Ascending aorta (tissue), 2 donors: ENCODE measurements at places on chromosomes 6 and 20.

GRCh38 chr6:66128656-66129055, 421.6 kb upstream of the EYS start:
- no peak for DNase-seq

DNA sequence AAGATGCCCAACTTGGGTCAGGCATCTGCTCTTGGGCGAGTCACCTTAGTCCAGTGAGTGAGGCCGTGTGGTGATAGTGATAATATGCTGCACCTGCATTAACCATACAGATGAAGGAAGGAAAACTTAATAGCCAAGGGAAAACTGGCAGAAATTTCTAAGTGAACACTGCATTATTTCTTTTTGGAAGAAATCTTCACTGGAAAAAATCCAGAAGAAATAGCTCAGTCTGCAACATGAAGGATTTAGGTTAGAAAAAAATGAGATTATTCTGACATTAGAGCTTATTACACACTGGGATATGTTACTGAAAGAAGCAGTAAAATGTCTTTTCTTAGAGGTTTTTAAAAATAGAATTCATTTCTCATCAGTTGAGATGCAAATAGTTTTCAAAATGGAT, 947.3 kb downstream of the KIF16B start:
- DNase-seq = no peak

- DNase-seq = no peak
Observed at GRCh38 chr20:20666359-20666758, 46.1 kb downstream of the RALGAPA2 start.

DNA sequence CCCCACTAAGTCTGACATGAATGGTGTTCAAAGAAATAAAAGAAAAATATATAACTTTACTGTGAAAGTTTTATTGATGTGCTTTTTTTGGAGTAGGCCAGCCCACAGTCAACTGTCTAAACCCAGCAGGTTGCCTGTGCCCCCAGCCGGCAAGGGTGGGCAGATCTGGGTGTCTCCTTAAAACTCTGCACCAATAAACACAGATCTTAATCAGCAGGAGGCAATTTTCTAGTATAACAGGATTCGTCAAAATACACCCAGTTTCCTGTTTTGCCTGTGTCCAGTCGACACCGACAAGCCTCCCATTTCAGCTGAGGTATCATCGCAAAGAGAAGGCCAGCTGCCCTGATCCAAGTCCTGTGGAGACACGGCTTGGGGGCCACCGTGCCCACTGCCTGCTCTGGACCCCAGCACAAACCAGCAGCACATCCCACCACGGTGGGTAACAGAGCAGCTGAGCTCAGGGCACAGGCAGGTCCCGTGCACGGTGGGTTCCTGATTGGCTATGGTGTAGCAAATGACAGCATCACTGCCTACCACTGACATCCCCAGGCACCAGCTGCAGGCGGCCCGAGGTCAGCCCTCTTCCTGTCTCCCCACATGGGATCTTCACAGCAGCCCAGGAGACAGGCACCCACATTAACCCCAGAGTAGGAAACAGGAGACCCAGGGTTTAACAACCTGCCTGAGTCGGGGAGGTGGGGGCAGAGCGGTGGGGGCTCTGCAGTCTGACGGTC, 15.7 kb downstream of the BMP7 start:
- no peak for DNase-seq

- no peak for DNase-seq
Observed at GRCh38 chr20:16477632-16478031, 95.6 kb downstream of the KIF16B start.

DNA sequence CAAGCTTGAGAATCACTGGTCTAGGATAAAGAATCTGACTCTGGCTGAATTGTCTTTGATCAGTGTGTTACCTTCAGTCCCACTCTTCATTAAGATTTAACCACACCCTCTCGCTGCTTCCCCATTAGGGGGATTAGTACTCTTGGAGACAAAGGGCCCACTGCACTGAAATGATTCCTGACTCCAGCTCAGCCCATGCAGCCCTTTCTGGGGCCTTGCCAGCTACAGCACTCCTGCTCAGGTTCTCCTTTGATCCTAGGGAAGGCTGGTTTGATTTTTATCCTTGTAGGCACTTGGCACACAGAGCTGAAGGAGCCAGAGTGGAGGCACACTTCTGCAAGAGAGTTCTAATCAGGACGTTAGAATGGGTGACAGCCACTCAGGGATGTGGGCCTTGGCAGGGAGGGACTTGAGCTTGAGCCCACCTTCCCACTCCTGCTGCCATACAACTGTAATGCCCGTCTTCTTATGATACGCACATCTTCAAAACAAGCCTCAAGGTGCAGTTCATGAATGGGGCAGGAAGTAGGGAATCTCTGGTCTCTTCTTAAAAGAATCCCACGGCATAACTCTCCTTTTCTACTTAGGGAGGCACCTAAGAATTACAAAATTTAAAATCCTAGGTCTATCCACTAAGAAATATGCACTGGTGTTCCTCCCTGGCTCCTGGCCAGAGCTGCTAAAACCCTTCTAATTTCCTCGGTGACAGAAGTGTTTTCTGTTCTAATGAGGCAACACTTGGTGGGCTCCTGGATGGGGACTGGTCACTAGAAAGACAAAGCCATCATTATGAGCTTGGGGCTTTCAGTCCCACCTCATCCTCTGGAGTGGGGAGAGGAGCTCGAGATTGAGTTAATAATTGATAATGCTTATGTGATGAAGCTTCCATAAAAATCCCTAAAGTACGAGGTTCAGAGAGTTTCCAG, 1.5 kb upstream of the SLA2 start:
- no peak for DNase-seq

- DNase-seq = no peak
Observed at GRCh38 chr6:49918787-49919186, 45.2 kb downstream of the DEFB114 start.

- DNase-seq = no peak
Observed at GRCh38 chr20:18669241-18670019, 81.6 kb downstream of the DTD1 start.

DNA sequence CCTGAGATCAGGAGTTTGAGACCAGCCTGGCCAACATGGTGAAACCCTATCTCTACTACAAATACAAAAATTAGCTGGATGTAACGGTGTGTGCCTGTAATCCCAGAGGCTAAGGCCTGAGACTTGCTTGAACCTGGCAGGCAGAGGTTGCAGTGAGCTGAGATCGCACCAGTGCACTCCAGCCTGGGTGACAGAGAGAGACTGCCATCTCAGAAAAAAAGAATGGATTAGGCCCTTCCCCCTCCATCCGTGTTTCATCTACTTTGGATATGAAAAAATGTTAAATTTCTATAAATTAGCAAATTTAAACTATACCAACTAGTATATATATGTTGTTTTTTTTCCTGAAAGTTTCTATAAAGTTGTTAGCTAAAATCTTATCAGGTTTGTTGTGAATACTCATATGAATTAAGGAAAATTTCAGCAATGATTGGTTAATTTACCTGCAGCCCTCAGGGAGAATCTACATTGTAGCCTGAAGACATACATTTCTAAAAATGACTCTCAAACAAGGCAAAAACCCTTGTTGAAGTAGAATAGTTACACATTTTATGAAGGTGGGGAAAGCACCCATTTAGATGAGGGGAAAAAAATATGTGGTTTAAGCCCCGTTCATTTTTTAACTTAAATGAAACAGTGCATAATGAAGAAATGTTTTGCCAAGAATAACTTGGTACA, 120.9 kb downstream of the TIAM2 start:
- DNase-seq = no peak

- no peak for DNase-seq
Observed at GRCh38 chr6:34562861-34563512, 6.9 kb upstream of the SPDEF start.

- DNase-seq = no peak
Observed at GRCh38 chr6:43628393-43629103, 516 bp downstream of the GTPBP2 start.

- DNase-seq = no peak
Observed at GRCh38 chr6:71649915-71650314, 236.4 kb upstream of the RIMS1 start.

- DNase-seq = no peak
Observed at GRCh38 chr20:47358039-47358671, 1.7 kb upstream of the ZMYND8 start.

GRCh38 chr20:25499031-25499430, 86.3 kb downstream of the NINL start:
- no peak for DNase-seq

- no peak for DNase-seq
Observed at GRCh38 chr20:371755-372542, 8.6 kb upstream of the TRIB3 start.
